ENCODE measurements at places on chromosomes 5 and 9. TPM values are rescaled to one million over a fixed set of nuclear protein-coding genes. Genes with fewer than 3 reads are reported as not detected.

Gene C9orf50
- not detected for total RNA-seq

GRCh38 chr9:121596515-121596914 lies 54.9 kb upstream of the DAB2IP start:
- DNase-seq, result no peak

GRCh38 chr5:139774980-139775661 lies 20.5 kb upstream of the PSD2 start:
- DNase-seq, result peak; percentile 71

Gene NPR3
- not detected for total RNA-seq

DNA sequence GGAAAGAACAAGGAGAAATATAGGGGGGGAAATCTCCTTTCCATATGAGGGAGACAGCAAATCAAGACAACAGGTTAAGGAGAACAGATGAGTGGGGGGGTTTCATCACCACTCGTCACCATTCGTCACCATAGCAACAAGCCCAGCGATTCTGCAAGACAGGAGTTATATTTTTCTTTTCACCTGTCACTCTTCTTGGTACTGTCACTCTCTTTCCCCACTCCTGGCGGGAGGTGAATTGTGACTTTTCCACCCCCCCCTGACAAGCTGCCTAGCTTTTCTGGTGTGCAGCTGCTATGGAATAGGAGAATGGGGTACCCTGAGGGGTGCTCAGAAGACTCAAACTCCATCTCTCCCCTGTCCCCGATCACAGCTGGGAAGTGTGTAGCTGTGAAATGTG lies 239.9 kb downstream of the FAM114A2 start:
- DNase-seq, result no peak

Gene PCDHB7
- not detected for total RNA-seq

Gene OGN
- total RNA-seq, result not detected

- no peak for DNase-seq
Measured at GRCh38 chr5:25579111-25579510, 934.3 kb upstream of the CDH10 start.

Gene SOX30
- total RNA-seq, result 0.29 TPM

- DNase-seq, result peak; percentile 96
Measured at GRCh38 chr9:127937388-127938297, at the start of gene DPM2. Gene DPM2, minus strand, starts transcription at chr9:127937854. Its CDS starts 34 bp downstream, at chr9:127937820.

DNA sequence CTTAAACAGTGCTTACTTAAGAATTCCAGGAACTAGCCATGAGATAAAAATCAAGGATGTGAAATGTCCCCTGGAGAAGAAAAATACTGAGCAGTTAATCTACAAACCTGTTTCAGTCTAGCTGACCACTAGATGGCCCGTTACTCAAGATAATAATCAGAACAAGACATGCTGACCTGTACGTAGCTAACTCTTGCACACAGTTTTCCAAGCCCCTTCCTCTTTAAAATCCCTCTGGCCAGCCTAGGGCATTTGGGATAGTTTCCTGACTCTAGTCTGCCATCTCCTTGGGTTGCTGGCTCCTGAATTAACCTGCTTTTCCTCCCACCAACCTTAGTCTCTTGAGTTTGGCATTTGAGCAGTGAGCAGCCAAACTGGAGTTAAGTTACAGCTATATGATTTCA lies 59.2 kb upstream of the TRAF1 start:
- DNase-seq, result peak; percentile 76

GRCh38 chr9:19229595-19230354 lies 718 bp upstream of the DENND4C start:
- DNase-seq, result peak; percentile 81

- DNase-seq, result peak; percentile 33
Measured at GRCh38 chr5:113507601-113508000, 5.9 kb upstream of the YTHDC2 start.

GRCh38 chr5:172556262-172556661 lies 84.8 kb upstream of the NEURL1B start:
- DNase-seq, result no peak

DNA sequence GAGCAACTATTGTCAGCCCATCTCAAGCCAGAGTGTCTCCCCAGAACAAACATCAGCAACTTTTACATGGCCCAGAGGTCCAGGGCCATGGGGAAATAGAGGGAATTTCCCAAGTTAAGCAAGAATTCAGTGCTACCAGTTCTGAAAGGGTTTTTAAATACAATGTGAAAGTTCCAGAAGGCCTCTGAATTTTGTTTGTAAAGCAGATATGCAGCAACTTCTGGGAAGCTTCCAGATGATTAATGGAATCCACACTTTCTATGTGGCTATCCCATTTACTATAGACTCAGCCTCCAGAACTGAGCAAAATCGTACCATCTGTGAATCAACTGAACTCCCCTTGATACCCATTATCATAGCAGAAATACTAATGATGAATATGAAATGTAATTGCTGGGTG lies 93.8 kb downstream of the FEM1C start:
- no peak for DNase-seq

- no peak for DNase-seq
Measured at GRCh38 chr9:100409176-100409556, 17.8 kb upstream of the MSANTD3 start.

DNA sequence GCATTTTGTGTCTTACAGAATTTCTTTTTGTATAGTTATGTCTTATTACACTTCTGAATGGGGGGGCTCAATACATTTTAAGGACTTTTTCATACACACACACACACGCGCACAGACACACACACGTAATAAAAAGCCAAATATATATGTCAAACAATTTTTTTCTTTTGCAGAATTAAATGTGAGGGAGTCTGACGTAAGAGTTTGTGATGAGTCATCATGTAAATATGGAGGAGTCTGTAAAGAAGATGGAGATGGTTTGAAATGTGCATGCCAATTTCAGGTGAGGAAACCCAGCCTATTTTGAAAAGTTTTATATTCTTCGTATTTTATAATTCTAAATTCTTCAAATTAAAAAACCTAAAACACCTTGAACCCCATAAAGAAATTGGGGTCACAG lies 25.6 kb downstream of the TMEFF1 start:
- DNase-seq, result no peak

GRCh38 chr9:98708933-98709911 lies at the start of gene GABBR2:
Gene GABBR2, minus strand, starts transcription at chr9:98708935. Its CDS starts 198 bp downstream, at chr9:98708737.
- no peak for DNase-seq

GRCh38 chr5:157648275-157648990 lies 3.8 kb downstream of the SOX30 start:
- DNase-seq, result no peak

GRCh38 chr5:8961956-8962355 lies 583.9 kb downstream of the SEMA5A start:
- DNase-seq, result no peak

DNA sequence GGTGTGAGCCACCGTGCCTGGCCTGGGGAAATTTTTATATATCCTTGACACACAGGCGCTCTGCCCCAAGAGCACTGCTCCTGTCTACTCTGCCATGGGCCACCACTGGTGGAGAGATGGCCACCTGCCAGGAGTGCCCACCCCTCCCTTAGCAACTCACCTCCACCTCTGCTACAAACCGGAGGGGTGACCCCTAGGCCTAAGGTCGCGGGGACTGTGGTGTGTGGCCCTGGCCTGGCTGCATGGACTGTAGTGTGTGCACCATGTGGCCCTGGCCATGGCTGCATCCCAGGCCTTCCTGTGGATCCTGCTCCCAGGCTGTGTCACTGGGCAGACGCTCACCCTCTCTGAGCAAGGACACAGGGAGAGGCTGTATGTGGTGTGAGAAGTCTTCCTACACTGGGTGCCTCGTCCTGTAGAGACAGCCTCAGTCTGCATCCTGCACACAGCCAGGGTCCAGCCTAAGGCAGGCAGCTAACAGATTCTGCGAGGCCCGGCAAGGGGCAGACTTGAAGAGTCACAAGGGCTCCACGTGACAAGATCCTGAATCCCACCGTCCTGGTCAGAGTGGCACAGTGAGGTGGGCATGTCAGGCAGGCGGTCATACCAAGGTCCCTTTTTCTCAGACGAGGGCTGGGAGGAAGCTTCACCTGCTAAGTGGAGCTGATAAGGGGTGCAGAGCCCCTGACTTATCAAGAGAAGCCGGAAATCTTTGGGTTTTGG lies 10.3 kb downstream of the NINJ1 start:
- no peak for DNase-seq

DNA sequence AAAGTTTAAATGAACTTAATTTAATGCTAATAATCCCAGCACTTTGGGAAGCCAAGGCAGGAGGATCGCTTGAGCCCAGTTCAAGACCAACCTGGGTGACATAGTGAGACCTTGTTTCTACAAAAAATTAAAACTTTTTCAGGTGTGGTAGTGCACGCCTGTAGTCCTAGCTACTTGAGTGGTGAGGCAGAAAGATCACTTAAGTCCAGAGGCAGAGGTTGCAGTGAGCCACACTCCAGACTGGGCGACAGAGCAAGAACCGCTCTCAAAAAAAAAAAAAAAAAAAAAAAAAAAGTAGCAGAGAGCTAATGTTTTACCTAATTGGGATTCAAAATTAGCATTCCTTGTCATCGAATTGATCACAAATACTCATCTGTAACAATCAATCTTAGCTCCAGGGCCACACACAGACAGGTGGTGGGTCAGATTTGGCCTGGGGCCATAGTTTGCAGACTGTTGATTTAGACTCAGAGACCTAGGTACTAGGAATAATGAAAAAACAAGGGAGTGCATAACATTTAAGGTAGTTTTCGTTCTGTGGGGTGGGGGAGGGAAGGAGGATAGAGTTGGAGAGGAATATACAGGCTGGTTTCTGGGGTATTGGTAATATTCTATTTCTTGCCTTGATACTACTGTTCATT lies 21.4 kb downstream of the HSDL2 start:
- DNase-seq, result no peak

Gene ZDHHC11B
- total RNA-seq, result 0.29 TPM

DNA sequence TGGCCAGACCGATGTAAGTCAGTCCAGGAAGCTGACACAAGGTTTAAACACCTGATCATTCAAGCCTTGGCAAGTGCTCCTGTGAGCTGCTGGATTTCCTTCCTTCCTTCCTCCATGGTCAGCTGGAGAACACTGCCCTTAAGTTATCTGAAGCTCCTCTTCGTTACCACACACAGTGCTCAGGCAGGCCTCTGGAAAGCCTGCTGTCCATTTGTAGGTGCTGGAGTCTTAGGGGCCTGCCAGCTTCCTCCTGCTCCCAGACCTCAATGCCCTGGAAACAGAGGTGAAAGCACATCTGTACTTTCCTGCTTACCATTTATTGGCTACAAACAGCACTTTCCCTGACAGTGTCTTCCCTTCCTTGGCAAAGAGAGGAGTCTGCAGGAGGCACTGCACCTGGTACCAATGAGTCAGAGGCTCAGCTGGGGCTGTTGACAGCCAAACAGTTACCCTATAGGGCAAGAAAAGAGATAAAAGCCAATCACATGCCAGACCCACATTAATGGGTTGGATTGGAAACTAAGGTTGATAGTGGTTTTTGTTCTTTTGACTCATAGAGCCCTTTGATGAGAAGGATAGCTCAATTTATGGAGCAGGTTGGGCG lies 72.6 kb upstream of the PUM3 start:
- no peak for DNase-seq

- peak; percentile 31 for DNase-seq
Measured at GRCh38 chr5:72284559-72285423, 35.2 kb downstream of the MRPS27 start.

DNA sequence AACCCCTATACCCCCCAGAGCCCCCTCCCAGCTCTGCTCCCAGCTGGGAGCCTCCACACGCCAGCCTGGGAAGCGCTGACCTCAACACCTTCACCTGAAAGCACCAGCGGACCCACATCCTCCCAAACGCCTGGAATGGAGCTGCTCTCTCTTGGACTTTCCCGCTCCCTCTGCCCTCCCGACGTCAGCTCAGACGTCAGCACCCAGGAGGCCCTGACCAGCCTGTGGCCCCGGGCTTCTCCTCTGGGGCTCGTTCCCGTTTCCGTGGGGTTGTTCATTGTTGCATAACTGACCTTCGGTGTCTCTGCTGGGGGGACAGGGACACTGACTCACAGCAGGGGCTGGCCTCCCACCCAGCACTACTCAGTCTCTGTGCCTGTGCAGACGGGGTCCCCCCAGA lies 35.0 kb upstream of the SLC6A3 start:
- no peak for DNase-seq

DNA sequence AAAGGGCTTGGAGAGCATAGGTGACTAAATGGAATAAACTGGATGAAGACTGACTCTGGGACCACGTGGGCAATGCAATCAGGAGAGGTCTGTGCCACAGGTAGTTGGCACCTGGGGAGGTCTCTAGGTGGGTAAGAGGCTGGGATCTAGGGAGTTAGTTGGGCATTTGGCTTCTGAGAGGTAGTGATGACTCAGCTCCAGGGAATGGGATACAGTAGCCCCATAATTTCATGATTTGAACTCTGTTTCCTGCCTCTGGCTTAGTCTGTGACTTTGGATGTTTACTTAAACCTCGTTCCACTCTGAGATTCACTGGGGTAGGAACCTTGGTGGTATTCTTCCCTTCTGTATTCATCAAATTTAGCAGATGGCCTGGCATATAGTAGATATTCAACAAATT lies 240.8 kb downstream of the KIF4B start:
- no peak for DNase-seq

DNA sequence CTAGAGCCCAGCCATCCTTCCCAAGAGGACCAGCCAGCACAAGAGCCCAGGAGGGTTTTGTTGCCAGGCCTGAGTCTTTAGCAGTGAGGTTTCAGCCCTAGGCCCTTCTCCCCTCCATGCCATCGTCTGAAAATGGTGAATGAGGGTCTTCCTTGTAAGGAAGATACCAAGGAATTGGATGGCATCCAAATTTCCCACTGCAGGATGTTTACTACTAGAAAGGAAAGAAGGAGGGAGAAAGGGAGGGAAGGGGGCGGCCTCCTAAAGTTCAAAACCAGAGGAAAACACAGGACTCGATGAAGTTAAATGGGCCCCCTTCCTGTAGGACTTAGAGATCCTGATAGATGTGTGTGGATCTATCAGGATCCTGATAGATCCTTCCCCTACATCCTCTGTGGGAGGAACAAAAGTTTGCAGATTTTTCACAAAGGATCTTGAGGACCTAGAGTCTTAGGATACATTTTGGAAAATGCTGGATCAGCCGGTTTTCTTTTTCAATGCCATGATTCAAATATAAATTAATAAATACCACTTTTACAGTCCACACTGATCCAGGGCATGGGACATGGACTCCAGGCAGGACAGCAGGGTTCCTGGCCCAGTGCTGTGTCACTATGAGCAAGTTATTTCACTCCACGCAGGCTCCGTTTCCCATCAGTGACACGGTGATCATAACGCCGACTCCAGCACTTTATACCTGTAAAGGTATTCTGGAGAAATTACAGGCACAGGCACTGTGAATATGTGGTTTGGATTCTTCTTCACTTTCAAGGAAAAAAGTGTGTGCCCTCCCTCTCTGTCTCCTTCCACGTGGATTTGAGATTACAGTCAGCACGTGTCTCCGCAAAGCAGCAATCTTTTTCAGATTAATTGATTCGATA lies 40.9 kb downstream of the C5orf15 start:
- DNase-seq, result no peak

Gene EPB41L4B
- 0.29 TPM for total RNA-seq

Gene FAT2
- not detected for total RNA-seq
